Fibroblast of the aortic adventitia (primary cell): ENCODE measurements at places on chromosomes 1 and 21.

- no peak for DNase-seq
Measured at GRCh38 chr1:200411406-200412257, 1.8 kb upstream of the ZNF281 start.

GRCh38 chr1:193437785-193438184 lies 251.4 kb upstream of the B3GALT2 start:
- no peak for DNase-seq

DNA sequence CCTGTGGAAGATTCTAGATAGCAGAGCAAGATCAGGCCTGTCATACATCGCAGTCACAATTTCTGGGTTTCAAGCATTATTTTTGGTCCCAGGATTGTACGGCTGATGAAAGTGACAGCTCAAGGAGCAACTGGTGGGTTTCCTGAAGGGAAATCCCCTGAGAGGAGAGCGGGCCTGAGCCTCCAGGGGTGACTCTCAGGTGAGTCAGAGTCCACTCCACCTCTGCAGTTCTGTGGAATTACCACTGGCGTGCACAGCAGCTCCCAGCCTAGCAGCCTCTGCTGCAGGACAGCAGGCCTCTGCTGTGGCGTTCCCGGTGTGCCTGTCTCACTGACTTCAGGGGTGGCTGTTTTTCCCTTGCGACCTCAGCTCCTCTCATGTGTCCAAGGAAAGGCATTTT lies 24.4 kb downstream of the SLC66A1 start:
- no peak for DNase-seq

DNA sequence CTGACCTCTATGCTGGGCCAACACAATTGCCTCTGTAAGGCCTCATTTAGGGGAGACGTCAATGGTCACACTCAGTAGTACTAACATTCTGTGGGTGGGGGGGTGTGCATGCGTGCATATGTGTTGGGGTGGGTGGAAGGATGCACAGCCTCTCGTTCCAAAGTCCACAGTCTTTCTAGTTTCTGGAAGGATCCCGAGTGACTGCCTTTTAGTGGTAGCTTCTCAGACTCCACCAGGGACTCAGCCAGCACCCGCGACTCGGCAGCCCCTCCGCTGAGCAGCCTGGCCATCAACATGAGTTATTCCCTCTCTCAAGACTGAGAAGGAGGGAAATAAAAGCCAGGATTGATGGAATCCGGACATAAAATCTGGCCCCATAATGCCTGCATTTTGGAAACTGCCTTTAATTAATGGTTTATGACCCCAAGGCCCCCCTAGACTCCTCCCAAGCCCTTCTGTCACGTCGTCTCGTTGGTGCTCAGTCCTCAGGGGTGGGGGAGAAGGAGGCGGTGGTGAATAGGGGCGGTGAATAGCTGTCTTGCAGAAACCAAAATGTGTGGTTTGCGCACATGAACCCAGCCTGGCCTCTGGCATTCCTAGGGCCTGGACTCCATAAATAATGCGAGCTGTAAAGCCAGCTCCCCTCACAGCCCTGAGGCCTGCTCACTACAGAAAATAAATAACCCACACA lies 65.1 kb upstream of the TMEM51 start:
- DNase-seq, result no peak

DNA sequence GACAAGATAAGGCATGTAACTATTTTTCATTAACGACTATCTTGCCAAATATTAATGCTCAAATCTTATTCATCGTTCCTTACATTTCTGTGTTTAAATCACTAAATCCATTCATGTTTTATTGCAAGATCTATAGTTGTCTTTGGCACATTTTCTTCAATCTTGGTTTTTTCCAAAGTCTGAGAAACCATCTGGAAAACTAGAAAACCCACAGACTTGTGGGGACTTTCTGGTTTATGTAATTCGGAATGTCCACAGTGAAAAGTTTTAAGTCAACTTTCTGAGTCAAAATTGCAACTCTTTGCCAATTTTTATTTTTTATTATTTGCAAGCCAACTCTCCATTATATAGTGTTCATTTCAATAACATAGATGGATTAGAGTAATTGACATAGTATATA lies 520.8 kb upstream of the ADAMTS5 start:
- peak; percentile 12 for DNase-seq

DNA sequence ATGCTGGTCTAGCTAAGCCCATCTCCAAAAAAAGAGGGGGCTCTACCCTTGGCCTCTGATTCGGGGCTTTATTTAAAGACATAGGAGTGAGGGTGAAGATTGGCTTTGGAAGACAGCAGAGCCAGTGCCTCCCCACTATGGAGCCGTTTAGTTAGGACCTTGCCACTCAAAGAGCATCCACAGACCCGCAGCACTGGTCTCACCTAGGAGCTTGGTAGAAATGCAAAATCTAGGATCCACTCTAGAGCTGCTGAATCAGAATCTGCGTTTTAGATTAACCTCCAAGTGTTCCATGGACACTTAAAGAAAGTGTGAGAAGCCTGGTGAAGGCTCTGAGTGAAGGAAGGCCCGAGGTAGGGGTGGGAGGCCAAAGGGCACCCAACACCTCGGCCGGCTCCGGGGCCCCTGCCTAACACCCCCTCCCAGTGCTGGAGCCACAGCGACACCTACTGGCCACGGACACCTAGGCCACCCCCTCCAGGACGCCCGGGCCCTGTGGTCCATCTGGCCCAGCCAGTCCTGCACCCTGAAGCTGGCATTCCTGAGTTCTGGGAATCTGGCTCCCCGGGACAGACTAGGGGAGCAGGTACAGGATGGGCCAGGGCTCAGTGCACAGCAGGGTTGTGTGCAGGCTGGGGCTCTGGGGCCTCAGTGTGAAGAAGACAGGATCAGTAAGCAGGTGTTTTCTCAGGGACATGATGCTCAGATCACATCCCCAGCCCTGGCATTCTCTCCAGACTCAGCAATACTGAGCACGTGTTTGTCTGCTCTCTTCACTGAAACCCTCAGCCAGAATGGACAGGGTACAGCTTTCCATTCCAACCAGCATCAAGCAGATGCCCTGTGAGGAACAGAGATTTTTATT lies 79.2 kb downstream of the TMEM53 start:
- DNase-seq, result peak; percentile 53

GRCh38 chr1:219385787-219386427 lies 212.2 kb downstream of the LYPLAL1 start:
- peak; percentile 78 for DNase-seq

DNA sequence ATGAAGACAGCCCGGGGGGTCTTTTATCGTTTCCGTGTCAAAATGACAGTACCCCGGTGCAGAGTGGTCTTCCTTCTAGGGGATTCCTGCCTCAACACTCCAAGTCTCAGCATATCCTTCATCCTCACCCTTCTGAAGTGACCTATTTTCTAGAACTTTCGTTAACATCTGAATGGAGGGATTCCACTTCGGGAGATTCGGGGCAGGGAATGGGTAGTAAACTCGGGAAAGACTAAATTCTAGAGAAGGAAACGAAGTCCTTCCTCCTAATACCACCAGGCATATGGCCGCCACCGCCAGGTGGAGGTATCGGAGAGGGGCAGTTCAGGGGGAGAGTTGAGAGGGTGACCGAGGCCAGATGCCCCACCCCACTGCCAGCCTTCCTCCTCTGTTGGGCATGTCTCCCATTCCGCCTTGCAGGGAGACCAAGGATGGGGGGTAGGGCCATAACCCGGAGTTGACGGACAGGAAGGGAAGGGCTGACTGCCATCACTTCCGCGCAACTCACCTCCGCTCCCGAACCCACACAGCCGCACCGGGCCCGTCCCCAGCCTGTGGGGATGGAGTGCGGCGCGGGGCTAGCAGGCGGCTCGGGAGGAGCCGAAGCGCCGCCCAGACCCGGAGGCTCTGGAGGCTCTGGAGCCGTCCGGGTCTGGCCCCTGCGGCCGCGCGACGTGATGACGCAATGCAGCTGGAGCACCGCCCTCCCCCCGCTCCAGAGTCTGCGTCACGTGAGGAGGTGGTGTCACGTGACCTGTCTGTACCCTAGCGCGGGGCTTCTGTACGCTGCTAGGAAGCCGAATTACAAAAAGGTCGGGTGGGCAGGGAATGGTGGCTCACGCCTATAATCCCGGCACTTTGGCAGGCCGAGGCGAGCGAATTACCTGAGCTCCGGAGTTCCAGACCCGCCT lies at the start of gene KLHL12:
Gene KLHL12 (minus strand): TSS at position 654 of the 911 bp plus-strand sequence. CDS start 2,072 bp downstream, outside the sequence.
- peak; percentile 96 for DNase-seq
